ENCODE measurements at places on chromosomes 12 and 14.

DNA sequence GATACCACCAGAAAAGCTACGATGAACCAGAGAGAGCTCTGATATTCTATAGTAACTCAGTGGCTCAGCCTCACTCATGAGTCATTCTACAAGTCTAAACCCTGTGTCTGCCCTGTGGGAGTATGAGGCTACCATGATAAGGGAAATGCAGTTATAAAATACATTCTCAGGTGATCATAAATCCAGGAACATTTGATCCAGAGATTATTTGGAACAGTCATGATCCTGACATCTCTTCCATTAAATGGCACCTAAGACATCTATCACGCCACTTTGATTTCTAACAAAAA is 202.6 kb upstream of the RASSF8 start:
- DNase-seq = no peak

DNA sequence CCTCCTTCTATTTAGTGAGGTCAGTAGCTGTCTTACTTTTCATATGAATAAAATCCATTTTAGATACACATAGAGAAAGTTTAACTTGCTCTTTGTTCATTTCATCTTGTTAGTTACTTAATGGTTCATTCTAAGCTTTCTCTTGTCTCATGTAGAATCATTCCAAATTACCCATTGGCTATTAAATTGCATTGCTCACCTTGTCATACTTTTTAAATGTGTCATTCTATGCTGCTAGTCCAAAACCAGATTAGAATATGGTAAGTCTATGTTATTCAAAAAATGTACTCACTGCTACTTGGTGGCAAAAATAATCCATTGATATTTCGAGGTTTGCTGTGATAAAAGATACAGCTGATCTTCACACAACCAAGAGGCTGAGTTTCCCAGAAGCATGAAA is 3.0 kb downstream of the C12orf50 start:
- no peak for DNase-seq

DNA sequence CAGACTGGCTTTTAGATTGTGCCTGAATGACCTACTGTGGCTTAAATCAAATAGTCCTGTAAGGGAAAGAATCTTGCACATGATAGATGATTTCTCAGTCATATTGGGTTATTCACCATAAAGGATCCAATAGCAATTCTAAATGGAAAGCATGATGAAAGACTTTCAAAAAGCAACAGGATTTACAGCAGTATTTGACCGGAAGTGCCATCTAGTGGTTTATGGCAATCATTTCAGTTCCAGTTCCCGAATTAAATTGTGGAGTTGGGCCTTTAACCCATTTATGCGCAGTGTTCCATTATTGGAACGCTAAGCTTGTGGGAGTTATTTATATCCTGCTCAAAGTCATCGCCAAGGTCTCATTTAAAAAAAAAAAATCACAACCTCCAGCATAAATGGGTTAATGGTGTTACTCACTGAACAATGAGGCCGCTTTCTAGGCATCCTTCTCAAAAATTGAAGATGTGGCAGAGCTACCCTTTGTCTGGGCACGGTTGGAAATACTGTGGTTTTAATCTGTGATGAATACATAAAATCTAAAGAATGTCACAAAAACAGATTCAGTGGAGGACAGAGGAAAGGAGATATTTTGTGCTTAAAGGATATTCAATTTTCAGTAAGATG is 60.8 kb upstream of the REP15 start:
- DNase-seq = no peak

DNA sequence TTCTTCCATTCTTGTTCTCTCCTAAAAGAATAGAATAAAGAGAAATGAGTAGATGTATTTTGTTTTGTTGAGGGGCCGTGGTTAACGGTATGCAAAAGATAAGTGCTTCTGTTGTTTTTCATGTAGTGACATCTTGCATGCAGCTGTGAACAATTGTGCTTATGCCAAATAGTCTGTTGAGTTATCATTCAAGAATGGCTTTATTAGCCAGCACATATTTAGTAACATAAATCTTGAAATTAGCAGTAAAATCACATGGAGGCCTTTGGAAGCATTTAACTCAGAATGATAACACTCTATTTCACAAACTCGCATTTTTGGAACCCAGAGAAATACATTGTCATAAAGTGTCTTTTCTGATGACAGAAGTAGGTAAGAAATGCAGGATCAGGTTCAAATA is 1772.0 kb upstream of the FLRT2 start:
- DNase-seq = no peak

DNA sequence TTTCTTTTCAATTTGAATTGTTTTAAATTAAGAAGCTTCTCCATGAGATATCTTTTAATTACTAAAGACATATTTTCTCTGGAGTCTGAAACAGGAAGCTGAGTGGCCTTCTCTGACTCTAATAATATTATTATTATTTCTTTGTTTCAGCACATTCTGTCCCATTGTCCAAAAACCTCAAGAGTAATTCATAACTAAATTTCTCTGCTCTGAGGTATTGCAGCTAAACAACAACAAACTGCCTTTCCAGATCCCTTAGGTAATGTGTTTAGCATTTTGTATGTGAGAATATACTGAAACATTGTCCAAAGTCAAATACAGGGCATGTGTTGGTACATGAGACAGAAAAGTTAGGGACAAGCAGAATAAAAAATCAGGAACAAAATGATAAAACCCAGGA is 199.0 kb upstream of the FAR2 start:
- no peak for DNase-seq

GRCh38 chr12:10960211-10960610 is 21.1 kb upstream of the TAS2R14 start:
- no peak for DNase-seq
